ENCODE measurements at places on chromosomes 11 and 22.

DNA sequence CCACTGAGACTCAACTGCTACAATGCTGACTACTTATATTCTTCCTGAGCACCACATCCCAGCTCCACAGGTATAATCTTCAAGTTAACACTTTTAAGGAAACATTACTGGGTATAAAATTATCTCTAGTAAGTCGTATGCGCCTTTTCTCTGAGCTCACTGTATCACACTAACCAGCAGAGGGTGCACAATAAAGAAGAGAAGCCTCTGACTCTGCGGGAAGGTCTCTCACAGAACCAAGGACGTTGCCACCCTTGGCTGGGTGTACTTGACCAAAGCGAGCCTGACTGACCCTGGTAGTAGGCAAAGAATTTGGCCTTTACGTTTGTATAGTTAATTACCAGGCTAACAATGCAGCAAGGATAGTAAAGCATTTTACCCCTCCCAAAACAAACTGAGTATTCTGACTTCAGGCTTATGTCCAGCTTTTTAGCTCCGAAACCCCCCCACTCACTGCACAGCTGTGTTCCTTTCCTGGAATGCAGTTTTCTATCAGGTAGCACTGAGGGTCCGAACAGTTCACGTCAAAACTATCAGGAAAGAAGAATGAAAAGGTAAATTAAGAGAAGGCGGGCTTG is at the start of gene BTBD18:
TSS of gene BTBD18 (minus strand) at position 144 of the 578 bp plus-strand sequence. CDS start 631 bp downstream, outside the sequence.
- no peak for DNase-seq

- no peak for DNase-seq
Measured at GRCh38 chr11:102560555-102561011, 30.0 kb upstream of the MMP7 start.

DNA sequence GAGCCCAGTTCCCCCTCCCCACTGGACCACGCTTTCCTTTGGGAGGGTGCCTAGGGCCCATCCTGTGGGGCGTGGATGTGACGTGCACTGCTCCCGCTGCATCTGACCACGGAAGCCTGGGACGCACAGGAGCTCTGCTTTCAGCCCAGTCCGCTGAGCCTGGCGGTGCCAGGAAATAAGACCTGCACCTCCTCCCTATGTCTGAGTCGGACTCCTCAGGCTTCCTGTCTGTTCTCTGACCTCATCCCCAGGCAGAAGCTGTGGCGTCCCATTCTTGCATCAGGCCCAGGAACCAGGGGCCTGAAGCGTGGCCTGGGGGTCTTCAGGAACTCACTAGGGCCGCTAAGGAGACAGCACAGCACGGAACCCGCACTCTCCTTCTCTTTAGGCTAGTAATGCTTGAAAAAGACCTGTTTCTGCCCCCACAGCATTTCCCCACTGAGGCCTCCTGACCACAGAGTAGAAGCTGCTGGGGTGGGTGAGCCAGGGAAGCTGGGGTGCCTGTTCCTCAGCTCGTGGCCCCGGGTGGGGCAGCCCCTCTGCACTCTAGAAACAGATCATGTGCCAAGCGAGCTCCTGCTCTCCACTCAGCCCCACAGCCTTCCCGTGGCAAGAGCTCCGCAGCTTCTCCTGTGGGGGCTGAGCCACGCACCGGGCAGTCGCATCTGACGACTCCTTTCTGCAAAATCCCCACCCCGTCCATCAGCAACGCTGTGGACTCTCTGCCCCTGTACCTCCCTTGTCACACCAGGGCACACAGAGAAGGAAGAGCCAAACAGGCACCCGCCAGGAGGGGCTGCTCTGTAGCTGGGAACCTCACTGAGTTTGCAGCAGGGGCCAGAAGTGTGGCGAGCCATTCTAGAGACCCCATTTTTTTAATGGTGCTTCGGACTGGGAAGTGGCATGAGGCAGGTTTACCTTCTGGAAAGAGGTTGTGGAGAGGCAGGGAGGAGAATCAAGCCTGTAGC is 22.6 kb downstream of the MOV10L1 start:
- no peak for DNase-seq

DNA sequence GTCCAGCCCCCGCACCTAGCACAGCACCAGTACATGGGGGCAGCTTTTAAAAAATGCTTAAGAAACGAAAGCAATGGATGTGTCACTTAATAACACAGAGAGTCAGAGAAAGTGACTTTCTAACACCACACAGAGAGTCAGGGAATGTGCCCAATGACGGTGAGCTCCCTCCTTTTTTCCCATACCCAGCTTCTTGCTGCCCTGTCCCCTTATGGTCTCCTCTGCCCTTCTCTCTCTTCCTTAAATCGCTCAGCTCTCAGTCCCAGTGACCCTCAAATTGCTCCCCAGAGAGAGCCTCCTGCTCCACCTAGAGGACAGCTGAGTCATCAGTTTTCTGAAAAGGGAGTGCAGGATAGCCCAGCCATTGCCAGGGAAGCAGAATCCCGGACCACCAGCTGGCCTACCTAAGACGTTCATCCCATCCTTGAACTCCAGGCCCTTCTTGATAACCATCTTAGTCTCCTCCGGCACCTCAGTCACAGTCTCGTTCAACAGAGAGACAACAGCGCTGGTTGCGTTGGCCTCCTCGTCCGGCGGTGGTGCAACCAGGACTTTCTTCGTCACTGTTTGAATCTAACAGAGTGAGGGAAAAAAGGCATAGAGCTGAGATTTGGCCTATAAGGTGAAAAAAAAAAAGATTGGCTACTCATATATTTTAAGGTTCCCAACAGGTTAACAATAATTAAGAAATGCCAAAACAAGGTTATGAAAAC is 113.5 kb downstream of the SLC1A2 start:
- peak; percentile 3 for DNase-seq
